ENCODE measurements at places on chromosomes 2 and 18.

GRCh38 chr2:59236723-59237122 is 995.6 kb upstream of the FANCL start:
- H3K27me3 ChIP-seq = no peaks in the 10 kb centered on the region
- no peak overlapping the region for H3K4me3 ChIP-seq
- DNase-seq = no peak
- no peaks in the 10 kb centered on the region for H3K36me3 ChIP-seq
- no peak overlapping the region for H3K27ac ChIP-seq

GRCh38 chr2:227447606-227448005 is 24.4 kb upstream of the AGFG1 start:
- H3K4me1 ChIP-seq = no peaks in the 10 kb centered on the region
- no peak for DNase-seq
- no peak overlapping the region for H3K27ac ChIP-seq
- peaks cover 26% of the 10 kb centered on the region for H3K27me3 ChIP-seq
- no peak overlapping the region for H3K4me3 ChIP-seq

DNA sequence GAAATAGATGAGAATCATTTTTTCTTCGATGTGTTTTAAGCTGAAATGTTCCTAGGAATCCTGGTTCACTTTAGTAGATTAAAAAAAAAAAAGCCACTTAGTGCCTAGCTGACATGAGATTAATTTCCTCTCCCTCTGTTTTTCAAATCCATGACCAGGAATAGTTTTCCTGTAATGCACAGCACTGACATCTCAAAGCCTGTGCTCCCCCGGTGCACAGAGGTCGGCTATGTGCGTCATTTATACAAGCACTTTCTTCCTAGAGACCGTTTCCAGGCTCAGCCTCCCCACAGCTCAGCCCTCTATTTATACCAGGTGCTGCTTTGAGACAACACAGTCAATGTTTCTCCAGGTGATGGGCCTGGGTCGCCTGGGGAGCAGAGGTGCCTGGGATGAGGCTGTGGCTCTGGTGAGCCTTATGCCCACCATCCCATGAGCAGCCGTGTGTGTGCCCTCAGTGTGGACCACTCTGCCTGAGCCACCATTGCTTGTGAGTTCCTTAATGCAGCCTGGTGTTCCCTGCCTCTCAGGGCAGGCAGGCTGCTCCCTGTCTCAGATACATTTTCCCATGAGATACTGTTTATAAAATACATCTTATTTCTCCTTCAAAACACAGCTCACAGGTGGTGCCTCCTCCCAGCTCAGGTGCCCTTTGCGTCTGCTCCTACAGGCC is 515.7 kb upstream of the HS6ST1 start:
- no peak for DNase-seq
- peaks cover 3% of the 10 kb centered on the region for H3K27me3 ChIP-seq
- no peak overlapping the region for H3K4me3 ChIP-seq
- no peaks in the 10 kb centered on the region for H3K36me3 ChIP-seq

DNA sequence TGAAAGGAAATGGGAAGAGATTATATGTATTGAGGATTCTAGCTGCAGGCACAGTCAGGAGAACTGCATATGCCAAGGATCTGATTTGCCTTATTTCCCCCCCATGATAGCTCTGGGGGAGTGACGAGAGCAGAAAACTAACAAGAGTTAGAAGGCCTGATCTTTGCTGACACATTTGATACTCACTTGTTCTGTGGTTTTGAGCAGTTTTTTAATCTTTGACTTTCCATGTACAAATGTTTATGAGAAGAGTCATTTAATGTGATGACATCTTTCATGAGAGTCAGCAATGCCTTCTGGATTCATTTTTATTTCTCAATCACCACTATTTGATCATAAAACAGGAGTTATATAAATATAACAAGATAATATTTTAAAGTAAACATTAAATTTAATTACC is 12.7 kb upstream of the SERPINB7 start:
- no peak for DNase-seq
- H3K4me1 ChIP-seq = no peaks in the 10 kb centered on the region
- H3K4me3 ChIP-seq = no peak overlapping the region
- H3K27me3 ChIP-seq = peaks cover 22% of the 10 kb centered on the region
- no peak overlapping the region for H3K27ac ChIP-seq
- peaks cover 14% of the 10 kb centered on the region for H3K36me3 ChIP-seq

DNA sequence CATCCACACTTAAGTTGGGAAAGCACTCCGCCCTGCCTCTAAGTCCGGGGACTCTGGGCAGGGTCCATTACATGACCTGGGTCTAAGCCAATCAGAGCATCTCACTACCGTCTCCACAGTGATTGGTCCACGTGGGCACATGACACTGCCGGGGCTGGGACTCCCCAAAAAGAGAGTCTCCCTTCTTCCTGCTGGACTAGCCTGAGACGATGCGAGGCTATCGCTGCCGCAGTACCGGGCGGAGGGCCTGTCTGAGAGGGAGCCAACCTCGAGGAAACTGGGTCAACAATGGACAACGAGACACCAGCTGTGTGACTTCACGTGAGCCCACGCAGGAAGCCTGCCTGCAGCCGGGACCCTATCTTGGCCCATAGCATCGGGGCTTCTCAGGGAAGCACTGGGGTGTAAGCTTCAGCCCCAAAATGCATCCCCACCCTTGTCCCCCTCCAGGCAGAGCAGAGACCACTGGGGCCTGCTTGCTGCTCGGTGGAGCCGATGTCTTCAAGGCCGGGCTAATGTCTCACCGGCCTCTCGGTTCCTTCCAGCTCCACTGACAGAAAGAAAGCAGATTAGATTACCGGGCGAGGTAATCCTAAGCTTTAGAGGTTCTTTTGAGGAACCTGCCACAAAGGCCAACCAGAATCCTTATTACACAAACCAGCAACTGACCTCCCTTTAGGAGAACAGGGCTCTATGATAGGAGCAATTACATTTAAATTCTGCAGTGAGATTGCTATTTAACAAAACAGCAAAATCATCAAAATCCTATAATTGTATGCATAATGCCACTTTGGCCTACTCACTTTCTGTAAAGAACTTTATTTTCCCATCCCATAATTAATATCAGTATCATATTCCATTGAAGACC is 21.3 kb upstream of the COPS8 start:
- H3K36me3 ChIP-seq = no peaks in the 10 kb centered on the region
- no peak for DNase-seq
- no peak overlapping the region for H3K27ac ChIP-seq
- H3K4me1 ChIP-seq = no peaks in the 10 kb centered on the region
- H3K4me3 ChIP-seq = no peak overlapping the region

GRCh38 chr2:172976116-172976515 is 99.5 kb upstream of the MAP3K20 start:
- H3K27ac ChIP-seq = no peak overlapping the region
- no peak overlapping the region for H3K4me3 ChIP-seq
- no peaks in the 10 kb centered on the region for H3K4me1 ChIP-seq
- H3K36me3 ChIP-seq = no peaks in the 10 kb centered on the region
- no peak for DNase-seq
- H3K27me3 ChIP-seq = peaks cover 25% of the 10 kb centered on the region

Measured in natural killer cell treated with Interleukin-12 subunit alpha and Interleukin-12 subunit beta and Interleukin-15 and Interleukin-18, amount 100 ng/mL, for 72 hours (primary cell).